ENCODE measurements at places on chromosomes 16 and 17. TPM values are rescaled to one million over a fixed set of nuclear protein-coding genes. Genes with fewer than 3 reads are reported as not detected.

DNA sequence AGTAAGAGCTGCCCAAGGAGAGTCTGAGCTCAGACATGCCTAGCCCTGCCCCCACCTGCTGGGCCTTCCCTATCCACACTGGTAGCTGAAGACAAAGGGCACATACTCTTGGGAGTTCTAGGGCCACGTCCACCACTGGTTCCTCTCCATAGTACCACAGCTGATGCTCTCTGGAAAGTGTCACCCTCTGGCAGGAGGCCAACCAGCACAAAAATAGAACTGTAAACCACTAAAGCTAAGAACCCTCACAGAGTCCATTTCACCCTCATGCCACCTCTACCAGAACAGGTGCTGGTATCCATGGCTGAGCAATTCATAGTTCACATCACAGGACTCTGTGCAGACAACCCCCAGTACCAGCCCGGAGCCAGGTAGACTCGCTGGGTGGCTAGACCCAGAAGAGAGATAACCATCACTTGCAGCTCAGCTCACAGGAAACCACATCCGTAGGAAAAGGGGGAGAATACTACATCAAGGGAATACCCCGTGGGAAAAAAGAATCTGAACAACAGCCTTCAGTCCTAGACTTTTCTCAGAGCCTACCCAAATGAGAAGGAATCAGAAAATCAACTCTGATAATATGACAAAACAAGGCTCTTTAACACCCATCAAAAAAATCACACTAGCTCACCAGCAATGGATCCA is 115.3 kb downstream of the CEP112 start:
- DNase-seq, result no peak

DNA sequence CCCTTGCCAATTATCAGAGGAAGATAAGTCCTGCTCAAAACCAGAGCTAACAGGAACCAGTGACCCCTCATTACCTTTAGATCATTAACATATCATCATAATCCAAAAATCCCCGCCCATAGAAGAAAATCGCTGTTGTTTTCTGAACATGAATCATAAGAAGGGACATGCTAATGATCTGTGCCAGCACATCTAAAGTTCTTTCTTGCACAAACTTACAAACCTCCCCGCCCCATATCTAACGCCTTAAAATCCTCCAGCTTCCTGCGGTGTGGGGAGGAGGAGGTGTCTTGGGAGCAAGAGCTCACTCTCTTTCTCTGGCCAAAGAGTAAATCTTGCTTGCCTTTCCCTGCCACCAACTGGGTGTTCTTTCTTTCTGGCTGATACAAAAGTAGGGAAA is 78.3 kb downstream of the IRX3 start:
- no peak for DNase-seq

DNA sequence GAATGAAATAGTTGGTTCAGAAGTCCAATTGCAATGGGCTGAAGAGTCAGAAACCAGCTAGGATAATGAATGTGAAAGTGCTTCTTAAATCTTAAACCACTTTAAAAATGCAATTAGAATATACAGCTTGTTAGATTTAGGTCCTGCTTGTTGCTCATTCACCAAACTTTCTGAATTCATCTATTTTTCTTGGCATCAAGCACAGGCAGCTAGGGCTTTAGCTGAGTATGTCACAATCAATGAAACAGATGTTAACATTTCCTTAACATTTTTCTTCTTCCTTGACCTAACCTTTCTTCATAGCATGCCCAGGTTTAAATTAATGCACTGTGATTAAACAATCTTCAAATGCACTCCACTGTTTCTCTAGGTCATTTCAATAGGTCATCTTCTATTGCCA is 14.4 kb downstream of the KIF2B start:
- no peak for DNase-seq

GRCh38 chr17:49793309-49793708 is 4.8 kb downstream of the KAT7 start:
- DNase-seq, result no peak

Gene BANP
- polyA plus RNA-seq, result 10.0 TPM
